ENCODE measurements at places on chromosomes 6 and 20.

GRCh38 chr20:17795501-17796071 is 95.8 kb downstream of the BANF2 start:
- DNase-seq = no peak

- no peak for DNase-seq
These were observed 985 bp downstream of the ZBP1 start for GRCh38 chr20:57619051-57619831.

- no peak for DNase-seq
These were observed 56.3 kb upstream of the OLIG3 start for GRCh38 chr6:137550535-137550934.

GRCh38 chr6:135329851-135330803 is 149.0 kb downstream of the MYB start:
- DNase-seq = no peak

- DNase-seq = no peak
These were observed 91.4 kb downstream of the TAF4 start for GRCh38 chr20:61974357-61974665.

- no peak for DNase-seq
These were observed 195.9 kb upstream of the CDH4 start for GRCh38 chr20:61056116-61056515.

DNA sequence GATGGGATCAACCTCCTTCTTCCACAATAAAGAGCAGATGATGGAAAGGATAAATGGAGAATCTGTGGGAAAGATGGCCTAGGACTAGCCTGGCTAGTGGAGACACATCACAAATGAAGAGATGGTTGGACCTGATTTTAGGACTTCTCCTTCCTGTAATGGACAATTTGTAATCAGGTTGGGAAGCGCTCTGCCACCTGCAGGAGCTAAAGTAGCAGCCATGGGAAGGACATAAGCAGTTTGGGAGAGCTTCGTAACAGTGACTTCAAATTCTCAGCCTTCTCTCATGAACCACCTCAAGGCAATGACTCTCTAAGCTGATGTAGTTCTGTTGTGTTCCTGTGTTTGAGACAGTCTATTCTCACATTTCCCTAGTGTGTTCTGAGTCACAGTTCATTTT is 137.9 kb upstream of the BMP2 start:
- no peak for DNase-seq
